ENCODE measurements at places on chromosomes 3 and 15.

DNA sequence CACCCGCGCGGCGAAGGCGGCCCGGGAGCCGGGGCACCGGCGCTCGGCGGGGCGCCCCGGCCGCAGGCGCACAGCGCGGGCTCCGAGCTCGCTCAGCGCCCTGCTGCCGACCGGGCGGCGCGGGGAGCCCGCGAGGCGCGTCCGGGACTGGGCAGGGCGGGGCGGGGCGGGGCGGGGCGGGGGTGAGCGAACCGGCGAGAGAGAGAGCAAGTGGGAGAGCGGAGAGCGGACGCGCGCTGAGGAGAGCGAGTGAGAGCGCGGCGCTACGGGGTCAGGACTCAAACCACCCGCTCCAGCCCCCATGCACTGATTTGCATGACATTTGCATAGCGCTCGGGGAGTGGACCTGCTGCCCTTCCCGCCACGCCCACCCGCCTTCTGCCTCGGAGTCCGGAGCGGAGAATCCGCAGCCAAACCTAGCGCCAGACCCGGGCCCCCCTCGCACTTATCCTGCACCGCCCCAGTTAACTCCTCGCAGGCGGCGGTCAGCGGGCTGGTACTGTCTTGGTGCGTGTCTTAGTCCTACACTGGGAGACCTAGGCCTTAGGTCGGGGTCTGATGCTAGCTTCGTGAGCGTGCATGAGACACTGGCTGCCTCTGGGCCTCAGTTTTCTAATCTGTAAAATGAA lies at the start of gene MYLK:
Gene MYLK, minus strand, starts transcription at position 130 of the 629 bp plus-strand sequence. CDS start 90,491 bp downstream, outside the sequence.
- H3K4me1 ChIP-seq = no peaks in the 10 kb centered on the region
- peak within 1 kb of the TSS; percentile 57 for H3K4me3 ChIP-seq
- no peak within 1 kb of the TSS for H3K27ac ChIP-seq
- no peaks in the 10 kb centered on the region for H3K27me3 ChIP-seq
- peak; percentile 93 for DNase-seq
- no peaks in the 10 kb centered on the region for H3K36me3 ChIP-seq

DNA sequence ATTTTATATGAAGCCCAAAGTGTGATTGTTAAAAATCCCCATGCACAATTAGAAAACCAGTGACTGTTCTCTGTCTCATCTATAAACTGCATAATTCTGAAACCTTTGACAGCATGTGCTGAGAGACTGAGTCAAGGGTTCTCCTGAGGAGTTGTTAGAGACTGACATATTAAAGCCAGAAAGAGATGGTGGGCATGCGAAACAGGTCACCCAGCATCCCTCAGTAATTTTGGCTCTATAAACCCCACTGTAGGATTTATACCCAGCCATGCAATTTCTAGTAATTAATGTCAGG lies 3.6 kb downstream of the VGLL3 start:
- H3K4me1 ChIP-seq = peaks cover 49% of the 10 kb centered on the region
- peak overlapping the region; percentile 37 for H3K27ac ChIP-seq
- peaks cover 13% of the 10 kb centered on the region for H3K36me3 ChIP-seq
- peak overlapping the region; percentile 81 for H3K4me3 ChIP-seq
- no peak for DNase-seq
- H3K27me3 ChIP-seq = no peaks in the 10 kb centered on the region

GRCh38 chr3:51269466-51269865 lies 115.6 kb upstream of the MANF start:
- H3K27ac ChIP-seq = no peak overlapping the region
- no peak for DNase-seq

DNA sequence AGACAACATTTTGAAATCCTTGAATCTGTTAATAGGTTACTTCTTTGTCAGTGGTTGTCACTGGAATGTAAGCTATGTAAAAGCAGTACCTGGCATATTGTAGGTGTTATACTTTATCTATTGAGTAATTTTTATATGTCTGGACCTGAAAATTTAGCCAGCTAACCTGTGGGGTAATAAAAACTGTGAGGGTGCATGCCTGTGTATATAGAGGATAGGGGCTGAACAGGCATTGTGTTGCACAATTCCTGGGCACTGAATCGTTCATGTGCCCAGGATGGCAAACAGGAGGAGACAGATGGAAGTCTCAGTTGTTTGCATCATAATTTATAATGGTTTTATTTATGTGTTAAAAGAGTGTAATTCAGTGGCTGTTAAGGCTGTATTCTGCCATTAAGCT lies 67.1 kb downstream of the ARMC8 start:
- H3K4me1 ChIP-seq = peaks cover 10% of the 10 kb centered on the region
- DNase-seq = no peak
- H3K27ac ChIP-seq = no peak overlapping the region
- H3K27me3 ChIP-seq = no peaks in the 10 kb centered on the region
- no peak overlapping the region for H3K4me3 ChIP-seq

DNA sequence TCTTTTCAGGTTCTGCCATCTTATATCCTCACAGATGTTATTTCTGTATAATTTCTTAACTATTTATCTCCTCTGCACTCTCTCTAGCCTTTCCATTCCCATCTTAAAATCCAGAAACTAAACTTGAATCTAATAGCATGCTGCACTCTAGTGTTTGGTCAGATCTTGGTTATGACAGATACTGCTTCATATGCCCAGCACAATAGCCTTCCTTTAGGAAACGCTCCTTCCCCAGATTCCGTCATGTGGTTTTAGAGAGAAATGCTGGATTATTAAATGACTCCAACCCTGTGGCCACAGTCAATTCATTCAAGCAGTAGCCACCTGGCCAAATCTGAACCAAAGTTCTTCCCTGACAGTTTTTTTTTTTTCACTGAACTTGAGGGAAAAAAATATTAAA lies 19.4 kb downstream of the RASGRP1 start:
- no peak for DNase-seq
- no peaks in the 10 kb centered on the region for H3K36me3 ChIP-seq
- no peaks in the 10 kb centered on the region for H3K4me1 ChIP-seq
- no peak overlapping the region for H3K4me3 ChIP-seq

GRCh38 chr15:65038836-65039235 lies 6.4 kb upstream of the SLC51B start:
- 0 out of 2 replicates have a peak, but pooled peaks cover 3% of the 10 kb centered on the region for H3K4me1 ChIP-seq
- H3K36me3 ChIP-seq = no peaks in the 10 kb centered on the region
- no peak for DNase-seq
- H3K4me3 ChIP-seq = no peak overlapping the region
- no peak overlapping the region for H3K27ac ChIP-seq

- no peak for DNase-seq
- no peaks in the 10 kb centered on the region for H3K4me1 ChIP-seq
- no peak overlapping the region for H3K4me3 ChIP-seq
- H3K27ac ChIP-seq = no peak overlapping the region
- no peaks in the 10 kb centered on the region for H3K36me3 ChIP-seq
- H3K27me3 ChIP-seq = no peaks in the 10 kb centered on the region
Measured at GRCh38 chr3:178406206-178406605, 130.0 kb upstream of the KCNMB2 start.

DNA sequence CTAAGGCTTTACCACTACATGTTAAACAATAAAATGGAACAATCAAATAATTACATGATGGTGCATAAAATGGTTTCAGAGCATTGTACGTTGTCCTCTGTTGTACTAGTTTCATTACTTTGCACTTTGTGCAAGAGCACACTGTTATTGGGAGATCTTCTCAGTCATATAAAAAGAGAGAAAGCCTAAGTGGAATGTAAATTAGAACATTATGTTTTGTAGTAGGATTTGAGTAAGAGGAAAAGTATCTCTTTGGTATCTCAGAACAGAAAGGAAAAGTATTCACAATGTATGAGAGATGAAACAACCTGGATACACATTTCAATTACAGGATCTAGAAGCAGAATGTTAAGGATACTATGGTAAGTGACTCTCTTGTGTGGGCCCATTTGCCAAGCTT lies 26.9 kb upstream of the PLSCR2 start:
- H3K36me3 ChIP-seq = no peaks in the 10 kb centered on the region
- H3K4me3 ChIP-seq = no peak overlapping the region
- DNase-seq = no peak
- no peak overlapping the region for H3K27ac ChIP-seq

GRCh38 chr15:78388865-78389264 lies 48.7 kb downstream of the CRABP1 start:
- H3K27me3 ChIP-seq = peaks cover 19% of the 10 kb centered on the region
- DNase-seq = no peak
- H3K36me3 ChIP-seq = no peaks in the 10 kb centered on the region
- no peak overlapping the region for H3K4me3 ChIP-seq

- H3K4me3 ChIP-seq = no peak overlapping the region
- no peaks in the 10 kb centered on the region for H3K36me3 ChIP-seq
- peak overlapping the region; percentile 9 for H3K27ac ChIP-seq
- no peaks in the 10 kb centered on the region for H3K27me3 ChIP-seq
- H3K4me1 ChIP-seq = peaks cover 15% of the 10 kb centered on the region
Measured at GRCh38 chr15:49887659-49888322, 231.2 kb downstream of the ATP8B4 start.

- no peaks in the 10 kb centered on the region for H3K36me3 ChIP-seq
- no peaks in the 10 kb centered on the region for H3K27me3 ChIP-seq
- 0 out of 2 replicates have a peak, but pooled peaks cover 5% of the 10 kb centered on the region for H3K4me1 ChIP-seq
Measured at GRCh38 chr15:88179562-88179961, 77.0 kb downstream of the NTRK3 start.

DNA sequence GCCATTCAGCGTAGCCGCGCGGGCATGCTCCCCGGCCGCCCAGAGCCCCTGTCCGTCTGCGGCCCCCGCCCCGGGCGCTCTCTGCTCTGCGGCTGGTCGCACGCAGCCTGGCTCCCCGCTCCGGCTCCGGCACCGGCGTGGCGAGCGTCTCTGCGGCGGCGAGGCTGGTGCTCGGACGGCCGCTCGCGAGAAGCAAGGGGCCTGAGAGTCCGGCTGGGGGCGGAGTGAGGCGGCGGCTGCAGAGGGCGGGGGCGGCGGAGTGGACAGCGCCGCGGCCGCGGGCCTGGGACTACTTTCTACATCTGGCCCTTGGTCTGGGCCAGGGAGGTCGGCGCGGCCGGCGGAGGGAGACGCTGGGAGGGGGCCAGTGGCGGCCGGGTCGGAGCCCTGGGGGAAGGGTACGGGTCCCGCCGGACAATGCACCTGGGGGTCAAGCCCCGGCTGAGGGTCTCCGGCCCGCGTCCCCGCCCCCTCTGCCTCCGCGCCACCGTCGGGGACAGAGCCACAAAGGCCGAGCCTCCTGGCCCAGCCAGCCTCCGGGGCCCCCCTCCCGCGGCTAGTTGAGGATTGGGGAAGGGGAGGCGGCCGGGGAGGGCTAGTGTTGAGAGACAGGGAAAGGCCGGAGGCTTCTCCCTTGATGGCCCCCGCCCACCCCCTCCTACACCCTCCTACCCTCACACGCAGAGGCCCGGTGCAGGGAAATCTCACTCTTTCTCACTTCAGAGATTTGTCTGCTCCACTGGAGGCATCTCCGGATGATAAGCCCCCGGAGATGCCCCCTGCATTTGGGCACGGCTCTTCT lies at the start of gene PRTG:
Gene PRTG, minus strand, starts transcription at position 226 of the 802 bp plus-strand sequence. Its CDS starts 221 bp downstream, at position 5.
- peaks cover 15% of the 10 kb centered on the region for H3K4me1 ChIP-seq
- no peaks in the 10 kb centered on the region for H3K27me3 ChIP-seq
- H3K36me3 ChIP-seq = peaks cover 15% of the 10 kb centered on the region
- H3K4me3 ChIP-seq = peak within 1 kb of the TSS; percentile 90
- H3K27ac ChIP-seq = peak within 1 kb of the TSS; percentile 94
- DNase-seq = peak; percentile 86

DNA sequence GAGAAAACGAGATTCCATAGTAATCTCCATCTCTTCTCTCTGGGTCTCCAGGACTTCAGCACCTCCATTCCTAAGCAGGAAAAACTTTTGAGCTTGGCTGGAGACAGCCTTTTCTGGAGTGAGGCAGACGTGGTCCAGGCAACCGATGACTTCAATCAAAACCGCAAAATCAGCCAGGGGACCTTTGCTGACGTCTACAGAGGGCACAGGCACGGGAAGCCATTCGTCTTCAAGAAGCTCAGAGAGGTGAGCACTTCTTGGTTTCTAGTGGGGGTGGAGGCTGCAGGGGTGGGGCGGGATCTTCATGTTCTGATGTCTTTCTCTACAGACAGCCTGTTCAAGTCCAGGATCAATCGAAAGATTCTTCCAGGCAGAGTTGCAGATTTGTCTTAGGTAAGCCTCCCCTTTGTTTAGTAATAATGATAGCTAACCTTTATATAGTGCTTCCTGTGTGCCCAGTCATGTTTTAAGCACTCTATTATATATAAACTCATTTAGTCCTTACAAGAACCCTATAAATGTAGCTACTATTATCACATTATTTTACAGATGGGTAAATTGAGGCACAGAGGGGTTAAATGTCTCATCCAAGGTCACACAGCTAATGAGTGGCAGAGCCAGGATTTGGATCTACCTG lies 35.0 kb upstream of the TATDN2 start:
- H3K4me1 ChIP-seq = no peaks in the 10 kb centered on the region
- DNase-seq = no peak
- no peak overlapping the region for H3K4me3 ChIP-seq
- H3K27ac ChIP-seq = no peak overlapping the region
- no peaks in the 10 kb centered on the region for H3K36me3 ChIP-seq
- no peaks in the 10 kb centered on the region for H3K27me3 ChIP-seq

DNA sequence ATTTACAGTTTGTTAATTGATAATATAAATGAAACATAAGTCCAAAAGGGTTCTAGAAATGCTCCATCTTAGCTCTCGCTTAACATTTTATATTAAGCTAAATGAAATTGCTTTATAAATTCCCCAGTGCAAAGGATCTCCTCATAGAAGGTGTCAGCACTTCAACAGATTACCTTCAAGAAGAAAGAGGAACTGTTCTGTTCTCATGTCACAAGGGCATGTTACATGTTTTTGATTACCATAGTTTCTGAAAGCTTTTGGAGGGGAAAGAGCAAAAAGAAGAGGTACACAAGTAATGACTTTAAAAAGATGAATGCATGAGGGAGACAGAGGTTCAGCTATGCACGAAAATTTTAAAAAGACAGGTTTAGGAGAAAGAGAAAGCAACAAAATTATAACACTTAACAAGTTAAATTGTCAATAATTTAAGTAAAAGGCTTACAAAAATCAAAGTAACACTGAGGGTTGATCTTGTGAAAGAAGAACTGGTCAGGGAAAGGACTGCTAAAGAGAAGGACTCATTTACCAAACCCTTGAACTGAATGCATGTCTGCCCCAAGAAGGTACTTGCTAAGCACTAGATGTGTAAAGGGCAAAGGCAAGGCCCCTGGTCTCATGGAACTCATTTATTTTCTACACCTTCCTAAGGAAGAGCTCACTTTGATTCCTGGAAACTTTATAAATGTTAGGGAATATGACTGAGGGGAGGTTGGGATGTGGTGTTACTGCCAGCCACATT lies 45.1 kb downstream of the CCDC191 start:
- peaks cover 4% of the 10 kb centered on the region for H3K27me3 ChIP-seq
- no peak overlapping the region for H3K27ac ChIP-seq
- no peak for DNase-seq
- no peaks in the 10 kb centered on the region for H3K4me1 ChIP-seq

GRCh38 chr3:29453284-29454001 lies 172.6 kb downstream of the RBMS3 start:
- H3K36me3 ChIP-seq = no peaks in the 10 kb centered on the region
- H3K4me3 ChIP-seq = peak overlapping the region; percentile 14
- peak; percentile 53 for DNase-seq
- no peaks in the 10 kb centered on the region for H3K27me3 ChIP-seq

- no peaks in the 10 kb centered on the region for H3K4me1 ChIP-seq
- H3K4me3 ChIP-seq = no peak overlapping the region
Measured at GRCh38 chr3:108406063-108406660, 104.2 kb downstream of the MYH15 start.

- DNase-seq = no peak
- H3K4me1 ChIP-seq = no peaks in the 10 kb centered on the region
- H3K36me3 ChIP-seq = no peaks in the 10 kb centered on the region
Measured at GRCh38 chr15:50335251-50335650, 19.7 kb downstream of the GABPB1 start.
